Activated CD4-positive, CD25-positive, alpha-beta regulatory T cell treated with anti-CD3 and anti-CD28 coated beads, Interleukin-2, amount 50 U/mL, for 16 hours (primary cell): ENCODE measurements at places on chromosomes 12 and 14.

DNA sequence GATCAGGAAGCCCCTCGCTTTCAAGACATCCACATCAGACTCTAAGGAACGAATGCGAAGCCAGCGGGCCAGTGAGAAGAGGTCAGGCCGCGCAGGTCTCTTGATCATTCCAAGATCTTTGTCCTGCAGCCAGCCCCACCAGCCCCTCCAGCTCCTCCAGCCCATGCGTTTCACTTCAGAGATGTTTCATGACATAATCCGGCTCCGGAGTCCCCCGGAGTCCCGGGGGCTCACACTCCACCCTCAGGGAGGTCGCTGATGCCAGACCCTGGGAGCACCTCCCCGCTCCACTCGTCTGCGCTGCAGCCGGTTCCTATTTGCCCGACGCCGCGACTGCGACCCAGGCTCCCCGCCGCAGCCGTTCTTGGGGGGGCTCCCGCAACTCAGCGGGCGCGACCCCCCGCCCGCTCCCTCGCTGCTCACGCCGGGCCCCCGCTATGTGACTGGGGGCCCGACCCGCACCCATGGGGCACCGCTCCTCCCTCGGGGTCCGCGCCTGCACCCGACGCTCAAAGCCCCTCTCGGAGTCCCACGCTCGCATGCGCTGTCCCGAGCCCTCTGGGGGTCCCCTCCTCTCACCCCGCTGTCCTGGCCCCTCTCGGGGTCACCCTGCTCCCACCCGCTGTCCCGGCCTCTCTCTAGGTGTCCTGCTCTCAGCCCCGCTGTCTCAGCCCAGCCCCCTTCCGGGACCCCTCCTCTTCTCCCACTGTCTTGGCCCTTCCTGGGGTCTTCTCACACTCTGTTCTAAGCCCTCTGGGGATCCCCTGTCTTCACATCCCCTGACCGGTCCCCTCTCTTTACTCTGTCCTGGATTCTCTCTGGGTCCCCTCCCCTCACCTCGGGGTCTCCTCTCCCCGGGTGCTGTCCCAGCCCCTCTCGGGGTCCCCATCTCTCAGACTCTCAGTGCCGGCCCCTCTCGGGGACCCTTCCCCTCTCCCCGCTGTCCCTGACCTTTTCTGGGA is 1.1 kb downstream of the TAOK3 start:
- DNase-seq: no peak

DNA sequence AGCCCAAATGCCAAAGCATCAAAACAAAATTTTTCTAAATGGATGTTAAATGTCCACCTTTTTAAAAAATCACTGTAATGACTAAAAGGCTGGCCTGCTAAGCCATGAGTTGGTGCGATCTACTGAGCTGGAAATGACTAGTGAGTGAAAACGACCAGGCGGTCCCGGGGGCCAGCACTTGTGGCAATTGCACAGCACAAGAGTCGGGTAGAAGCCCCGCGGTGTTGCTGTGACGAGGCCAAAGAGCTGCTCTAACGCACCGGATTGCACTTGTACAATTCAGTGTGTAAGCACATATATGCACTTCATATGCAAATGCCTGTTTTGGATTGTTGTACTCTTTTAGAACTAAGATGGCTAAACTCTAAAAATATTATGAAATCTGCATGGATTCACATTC is 64.1 kb upstream of the DYNC1H1 start:
- no peak for DNase-seq

- DNase-seq: no peak
Measured at GRCh38 chr12:68117661-68118060, 41.9 kb downstream of the IFNG start.

GRCh38 chr14:68164711-68165113 is 345.1 kb downstream of the RAD51B start:
- no peak for DNase-seq

- no peak for DNase-seq
Measured at GRCh38 chr14:80979951-80980350, 24.5 kb downstream of the TSHR start.

DNA sequence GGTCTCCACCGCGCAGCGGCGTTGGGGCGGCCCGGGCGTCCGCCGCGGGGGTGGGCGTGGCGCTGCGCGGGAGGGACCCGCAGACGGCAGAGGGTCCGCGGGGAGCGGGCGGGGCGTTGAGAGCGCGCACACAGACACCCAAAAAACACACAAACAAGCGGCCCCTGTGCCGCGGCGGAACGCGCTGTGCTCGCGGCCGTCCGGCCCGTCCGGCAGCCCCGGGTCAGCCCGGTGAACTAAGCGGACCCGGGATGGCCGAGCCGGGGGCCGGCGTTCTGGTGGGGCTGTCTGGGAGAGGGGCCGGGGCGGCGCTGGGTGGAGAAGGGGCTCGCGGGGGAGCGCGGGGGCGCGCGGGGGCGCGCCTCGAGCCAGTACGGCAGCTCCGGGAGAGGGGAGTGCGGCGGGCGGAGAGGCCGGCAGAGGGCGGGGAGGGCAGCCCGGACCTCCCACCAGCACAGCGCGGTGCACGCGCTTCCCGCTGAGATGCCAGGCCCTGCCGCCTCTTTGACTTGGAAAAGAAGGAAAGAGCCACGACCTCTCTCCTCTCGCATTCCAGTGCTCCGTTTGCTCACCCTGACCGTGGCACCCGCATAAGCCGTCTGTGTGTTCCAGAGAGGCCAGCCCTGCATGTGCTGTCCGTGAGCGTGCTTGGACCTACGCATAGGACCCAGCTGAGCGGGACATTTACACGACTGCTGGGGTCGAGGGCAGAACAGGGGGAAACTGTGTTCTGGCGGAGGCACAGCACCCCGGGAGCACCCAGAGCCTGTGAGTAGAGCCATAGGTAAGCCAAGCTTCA is 10.3 kb downstream of the SLC6A12 start:
- no peak for DNase-seq

GRCh38 chr14:32434880-32435279 is 105.8 kb downstream of the AKAP6 start:
- DNase-seq: no peak

DNA sequence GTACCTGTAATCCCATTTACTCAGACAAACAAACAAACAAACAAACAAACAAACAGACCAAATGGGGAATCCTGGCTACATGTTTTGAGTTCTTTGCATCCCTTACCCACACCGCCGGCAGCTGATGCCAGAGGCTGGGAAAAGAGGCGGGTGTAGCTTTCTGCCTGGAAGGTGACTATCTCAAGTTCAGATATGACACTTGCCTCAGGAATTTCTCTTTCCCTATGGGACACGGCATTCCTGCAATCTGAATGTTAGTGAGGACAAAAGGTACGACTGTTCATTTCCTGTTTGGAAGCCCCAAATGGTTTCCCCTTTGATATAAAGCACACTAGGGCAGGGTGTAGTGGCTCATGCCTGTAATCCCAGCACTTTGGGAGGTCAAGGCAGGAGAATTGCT is 2.9 kb downstream of the MYL2 start:
- no peak for DNase-seq

DNA sequence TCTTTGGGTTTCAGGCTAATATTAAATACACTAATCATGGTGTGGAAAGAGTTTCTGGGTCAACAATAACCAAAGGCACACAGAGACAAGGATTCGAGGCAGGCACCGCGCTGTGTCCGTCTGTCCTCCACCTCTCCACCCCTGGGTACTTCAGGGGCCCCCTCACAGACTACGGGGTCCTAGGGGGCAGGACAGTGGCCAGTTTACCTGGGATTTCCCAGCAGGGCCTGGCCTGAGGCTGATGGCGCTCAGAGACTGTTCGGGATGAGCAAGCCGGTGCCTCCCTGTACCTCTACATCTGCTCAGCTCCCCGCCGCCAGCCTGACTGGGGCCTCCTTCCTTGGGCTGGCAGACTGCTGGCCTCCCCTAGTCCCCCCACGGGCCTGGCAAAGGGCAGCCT is 18.1 kb upstream of the EIF5 start:
- no peak for DNase-seq

- DNase-seq: no peak
Measured at GRCh38 chr12:14946162-14946561, 7.8 kb upstream of the ERP27 start.

DNA sequence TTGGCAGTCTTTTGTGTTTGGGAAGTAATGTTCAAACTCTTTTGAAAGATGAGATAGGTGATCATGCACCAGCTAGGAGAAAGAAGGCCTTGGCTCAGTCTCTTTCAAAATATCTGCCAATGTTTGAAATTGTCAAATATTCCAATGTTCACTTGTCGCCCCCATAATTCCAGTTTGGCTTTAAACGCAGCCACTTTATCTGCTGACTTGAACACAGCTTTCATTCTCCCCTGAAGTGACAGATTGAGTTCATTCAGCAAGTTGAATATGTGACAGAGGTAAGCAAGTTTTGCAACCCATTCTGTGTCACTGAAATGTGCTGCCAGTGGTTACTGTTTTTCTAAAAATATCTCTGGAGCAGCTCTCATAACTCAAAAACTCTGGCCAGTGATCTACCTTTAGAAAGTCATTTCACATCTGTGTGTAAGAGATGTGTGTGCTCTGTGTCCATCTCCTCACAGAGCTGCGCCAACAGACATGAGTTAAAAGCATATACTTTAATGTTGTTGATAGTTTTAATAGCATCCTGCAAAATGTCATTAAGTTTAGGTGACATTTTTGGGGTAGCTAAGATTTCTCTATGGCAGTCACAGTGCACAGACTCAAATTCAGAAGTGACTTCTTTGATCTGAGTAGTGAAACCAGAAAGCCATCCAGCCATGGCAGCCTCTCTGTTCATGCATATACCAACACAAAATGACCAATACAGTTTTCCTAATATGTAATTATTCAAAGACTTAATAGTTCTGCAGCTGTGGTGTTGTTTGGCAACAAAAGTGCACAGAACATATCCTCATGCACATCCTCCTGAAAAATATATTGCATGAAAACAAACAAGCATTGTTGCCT is 614.3 kb upstream of the MIS18BP1 start:
- no peak for DNase-seq

DNA sequence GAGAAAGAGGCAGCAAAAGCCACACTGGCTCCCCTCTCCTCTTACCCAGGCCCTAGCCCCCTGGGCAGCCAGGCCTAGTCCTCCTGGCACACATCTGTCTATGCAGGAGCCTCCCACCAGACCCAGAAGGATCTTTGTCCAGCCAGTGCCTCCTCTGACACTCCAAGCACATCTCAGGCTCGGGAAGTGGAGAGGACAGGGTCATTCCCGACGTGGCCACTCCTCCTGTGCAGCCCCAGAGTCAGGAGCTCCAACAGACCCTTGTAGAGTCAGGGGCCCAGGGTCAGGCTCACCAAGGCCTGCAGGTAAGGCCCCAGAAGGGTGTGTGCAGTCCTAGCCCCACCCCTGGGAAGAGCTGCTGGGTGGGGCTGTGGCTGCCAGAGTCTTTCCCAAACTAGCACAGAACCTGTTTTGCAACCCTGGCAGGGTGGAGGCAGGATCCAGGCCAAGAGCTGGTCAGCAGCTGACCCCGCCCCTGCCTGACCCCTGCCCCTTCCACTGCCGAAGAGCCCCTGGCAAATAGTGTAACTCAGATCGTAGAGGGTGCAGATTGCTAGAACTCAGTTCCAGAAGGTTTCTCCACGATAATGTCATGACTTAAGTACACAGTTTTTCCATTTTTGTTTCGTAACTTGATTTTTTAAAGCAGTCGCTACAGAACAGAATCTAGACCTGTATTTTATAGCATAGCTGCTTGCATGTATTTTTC is 26.6 kb upstream of the PNMA1 start:
- DNase-seq: no peak

DNA sequence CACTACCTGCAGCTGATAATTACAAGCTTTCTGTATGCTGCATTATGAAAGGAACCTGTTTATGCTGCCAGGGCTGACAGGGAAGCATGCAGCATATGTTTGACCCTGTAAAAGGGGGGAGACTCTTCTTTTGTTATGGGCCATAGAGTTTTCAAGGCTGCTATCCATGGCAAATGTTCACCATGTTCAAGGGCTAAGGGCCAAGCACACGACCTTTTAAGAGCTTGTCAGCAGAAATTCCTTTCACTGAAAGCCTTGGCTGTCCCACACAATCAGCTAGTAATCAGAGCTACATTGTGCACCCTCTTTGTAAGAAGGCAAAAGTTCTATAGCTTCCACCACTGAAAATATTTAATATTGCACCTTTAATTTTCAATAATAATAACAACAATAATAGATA is 74.2 kb upstream of the MBIP start:
- no peak for DNase-seq

DNA sequence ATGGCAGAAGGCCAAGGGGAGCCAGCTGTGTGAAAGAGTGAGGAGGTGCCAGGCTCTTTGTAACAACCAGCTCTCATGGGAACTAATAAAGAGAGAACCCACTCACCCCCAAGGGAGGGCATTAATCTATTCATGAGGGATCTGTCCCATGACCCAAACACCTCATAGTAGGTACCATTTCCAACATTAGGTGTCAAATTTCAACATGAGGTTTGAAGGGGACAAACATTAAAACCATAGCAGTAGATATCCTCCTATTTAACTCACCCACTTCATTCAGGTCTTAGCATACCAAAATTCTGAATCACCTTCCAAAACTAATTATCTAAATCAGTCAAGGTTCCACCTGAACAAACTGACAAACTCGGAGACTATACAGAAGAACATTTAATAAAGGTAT is 75.3 kb downstream of the PPFIA2 start:
- DNase-seq: no peak

DNA sequence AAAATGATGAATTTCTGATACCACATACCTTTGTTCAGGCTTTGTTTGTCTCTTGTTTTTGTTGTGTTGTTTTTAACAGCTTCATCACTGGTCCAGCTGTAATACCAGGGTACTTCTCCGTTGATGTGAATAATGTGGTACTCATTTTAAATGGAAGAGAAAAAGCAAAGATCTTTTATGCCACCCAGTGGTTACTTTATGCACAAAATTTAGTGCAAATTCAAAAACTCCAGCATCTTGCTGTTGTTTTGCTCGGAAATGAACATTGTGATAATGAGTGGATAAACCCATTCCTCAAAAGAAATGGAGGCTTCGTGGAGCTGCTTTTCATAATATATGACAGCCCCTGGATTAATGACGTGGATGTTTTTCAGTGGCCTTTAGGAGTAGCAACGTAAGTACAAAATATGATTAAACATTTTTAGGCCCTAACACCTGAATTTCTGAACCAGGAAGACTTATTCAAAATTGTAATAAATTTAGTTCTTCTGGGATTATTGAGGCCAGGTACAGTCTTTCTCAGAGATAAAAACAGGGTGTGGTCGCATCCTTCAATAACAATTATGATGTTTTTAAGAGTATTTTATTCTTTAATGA is 22.4 kb downstream of the RXYLT1 start:
- no peak for DNase-seq

DNA sequence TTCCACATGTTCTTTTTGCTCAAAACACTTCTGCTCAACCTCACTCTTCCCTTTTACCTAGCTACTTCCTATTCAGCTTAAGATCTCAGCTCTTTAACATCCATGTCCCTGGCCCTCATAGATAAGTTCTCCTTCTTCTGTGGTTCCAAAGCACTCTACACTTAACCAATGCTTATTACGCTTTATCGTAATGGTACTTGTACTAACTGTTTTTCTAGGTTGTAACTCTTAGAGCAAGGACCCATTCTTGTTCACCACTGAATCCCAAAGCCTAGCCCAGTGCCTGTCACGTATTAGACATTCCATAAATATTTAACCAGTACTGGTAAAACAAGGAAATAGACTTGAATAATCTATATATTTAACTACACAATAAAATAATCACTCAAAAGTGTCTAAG is 5.3 kb downstream of the SLC41A2 start:
- DNase-seq: no peak

- DNase-seq: no peak
Measured at GRCh38 chr12:112169966-112170365, 44.6 kb downstream of the TRAFD1 start.
